WERI-Rb-1 (cell line): ENCODE measurements at places on chromosomes 16 and 17.

- DNase-seq, result no peak
Observed at GRCh38 chr17:30165960-30166359, 49.3 kb downstream of the NSRP1 start.

GRCh38 chr16:77386831-77387814 is 47.7 kb downstream of the ADAMTS18 start:
- no peak for DNase-seq

DNA sequence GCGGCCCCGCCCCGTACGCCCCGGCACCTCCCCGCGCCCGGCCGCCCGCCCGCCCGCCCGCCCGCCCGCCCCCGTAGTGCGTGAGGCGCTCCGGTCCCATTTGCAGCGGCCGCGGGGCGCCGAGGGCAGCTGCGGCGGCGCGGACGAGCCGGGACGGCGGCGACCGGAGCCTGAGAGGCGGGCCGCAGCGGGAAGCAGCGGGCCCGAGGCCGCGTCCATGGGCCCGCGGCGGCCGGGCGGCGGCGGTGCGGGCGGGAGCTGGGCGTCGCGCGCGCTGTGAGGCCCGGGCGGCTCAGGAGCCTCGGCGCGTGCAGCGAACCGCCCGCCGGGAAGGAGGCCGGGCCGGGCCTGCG is at the start of gene MPRIP:
TSS of gene MPRIP (plus strand) at position 74 of the 353 bp plus-strand sequence. CDS start 392 bp downstream, outside the sequence.
- no peak for DNase-seq

GRCh38 chr17:77423589-77424451 is 283.1 kb downstream of the SEC14L1 start:
- no peak for DNase-seq

GRCh38 chr17:50322271-50322670 is 23.7 kb upstream of the XYLT2 start:
- no peak for DNase-seq

- no peak for DNase-seq
Observed at GRCh38 chr17:17512866-17513265, 16.7 kb upstream of the RASD1 start.

GRCh38 chr17:65041518-65041917 is 15.0 kb downstream of the GNA13 start:
- no peak for DNase-seq

DNA sequence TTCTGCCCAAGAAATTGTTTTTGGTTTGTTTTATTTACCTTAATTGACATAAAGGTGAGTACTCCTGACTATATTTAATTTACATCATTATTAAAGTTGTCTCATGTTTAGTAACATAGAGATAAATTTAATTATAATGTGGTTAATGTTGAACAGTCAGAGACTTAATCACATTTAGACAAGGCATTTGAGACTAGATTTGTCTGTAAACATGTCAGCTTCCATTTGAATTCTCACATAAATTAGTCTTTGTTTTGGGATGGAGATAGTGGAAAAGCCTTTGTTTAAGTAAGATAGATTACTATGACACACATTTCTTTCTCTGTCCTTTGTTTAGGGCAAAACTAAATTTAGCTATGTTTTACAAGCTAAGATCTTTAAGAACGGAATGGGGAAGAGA is 18.5 kb upstream of the BCAS3 start:
- no peak for DNase-seq

GRCh38 chr17:75001915-75002843 is 10.3 kb upstream of the MRPL58 start:
- no peak for DNase-seq

GRCh38 chr16:1667271-1667670 is 10.8 kb upstream of the JPT2 start:
- DNase-seq, result no peak

GRCh38 chr16:4591706-4592470 is 22.8 kb downstream of the UBALD1 start:
- no peak for DNase-seq

GRCh38 chr17:60461584-60461983 is 39.3 kb downstream of the CHCT1 start:
- DNase-seq, result no peak

DNA sequence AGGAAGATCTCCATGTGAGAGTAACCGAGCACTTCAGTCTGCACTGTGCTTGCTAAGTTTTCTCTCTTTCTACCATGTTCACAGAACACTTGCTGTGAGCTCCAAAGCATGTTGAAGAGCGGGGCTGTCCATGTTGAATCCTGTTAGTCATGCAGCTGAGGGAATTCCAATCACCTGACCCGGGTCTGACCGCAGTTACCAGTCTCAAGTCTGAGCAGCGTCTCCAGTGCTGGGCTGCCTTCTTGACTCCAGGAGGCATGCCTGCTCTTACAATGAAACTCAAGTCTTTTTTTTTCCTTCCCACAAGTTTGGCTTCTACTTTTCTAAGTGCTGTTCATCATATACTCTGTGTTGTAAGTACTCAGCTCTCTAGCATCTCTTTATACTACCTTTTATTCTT is 44.3 kb downstream of the HOXB1 start:
- no peak for DNase-seq

- peak; percentile 24 for DNase-seq
Observed at GRCh38 chr17:16189791-16190348, 25.5 kb downstream of the NCOR1 start.

- no peak for DNase-seq
Observed at GRCh38 chr17:4711661-4712181, 1.3 kb downstream of the ARRB2 start.

DNA sequence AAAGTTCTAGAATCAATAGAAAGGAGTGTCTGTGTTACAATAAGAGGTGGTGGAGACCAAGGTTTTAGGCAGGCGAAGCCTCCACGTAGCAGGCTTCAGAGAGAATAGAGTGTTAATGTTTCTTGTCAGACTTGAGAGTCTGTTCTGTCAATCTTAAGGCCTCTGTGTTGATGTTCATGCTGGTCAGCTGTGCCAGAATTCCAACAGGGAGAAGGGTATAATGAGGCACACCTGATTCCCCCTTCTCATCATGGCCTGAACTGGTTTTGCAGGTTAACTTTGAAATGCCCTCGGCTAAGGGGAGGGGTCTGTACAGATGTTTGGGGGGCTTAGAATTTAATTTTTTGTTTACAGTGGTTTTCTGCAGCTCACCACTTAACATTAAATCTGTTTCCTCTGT is 46.0 kb downstream of the RNF112 start:
- no peak for DNase-seq

GRCh38 chr17:4555873-4556759 is 932 bp upstream of the MYBBP1A start:
- no peak for DNase-seq

DNA sequence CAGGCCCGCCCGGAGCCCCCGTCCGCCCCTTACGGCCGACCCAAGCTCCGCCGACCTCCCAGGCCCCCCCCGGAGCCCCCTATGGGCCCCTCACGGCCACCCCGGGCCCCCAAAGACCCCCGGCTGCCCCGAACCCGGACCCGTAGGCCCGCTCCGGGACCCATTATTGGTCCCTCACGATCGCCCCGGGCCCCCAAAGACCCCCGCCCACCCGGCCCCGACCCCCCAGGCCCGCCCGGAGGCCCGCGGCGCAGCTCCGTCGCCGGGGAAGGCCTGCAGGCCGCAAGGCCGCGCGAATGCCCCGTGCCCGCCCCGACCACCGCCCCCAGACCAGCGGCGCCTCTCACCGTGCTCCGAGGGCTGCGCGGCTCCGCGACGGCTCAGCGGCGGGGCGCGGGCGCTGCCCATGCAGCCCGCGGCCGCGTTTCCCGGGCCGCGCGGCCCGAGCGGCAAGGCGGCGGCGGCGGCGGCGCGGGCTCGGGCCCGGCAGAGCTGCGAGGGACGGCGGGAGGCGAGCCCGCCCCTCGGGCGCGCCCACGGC is 393 bp downstream of the ANKRD11 start:
- DNase-seq, result no peak

DNA sequence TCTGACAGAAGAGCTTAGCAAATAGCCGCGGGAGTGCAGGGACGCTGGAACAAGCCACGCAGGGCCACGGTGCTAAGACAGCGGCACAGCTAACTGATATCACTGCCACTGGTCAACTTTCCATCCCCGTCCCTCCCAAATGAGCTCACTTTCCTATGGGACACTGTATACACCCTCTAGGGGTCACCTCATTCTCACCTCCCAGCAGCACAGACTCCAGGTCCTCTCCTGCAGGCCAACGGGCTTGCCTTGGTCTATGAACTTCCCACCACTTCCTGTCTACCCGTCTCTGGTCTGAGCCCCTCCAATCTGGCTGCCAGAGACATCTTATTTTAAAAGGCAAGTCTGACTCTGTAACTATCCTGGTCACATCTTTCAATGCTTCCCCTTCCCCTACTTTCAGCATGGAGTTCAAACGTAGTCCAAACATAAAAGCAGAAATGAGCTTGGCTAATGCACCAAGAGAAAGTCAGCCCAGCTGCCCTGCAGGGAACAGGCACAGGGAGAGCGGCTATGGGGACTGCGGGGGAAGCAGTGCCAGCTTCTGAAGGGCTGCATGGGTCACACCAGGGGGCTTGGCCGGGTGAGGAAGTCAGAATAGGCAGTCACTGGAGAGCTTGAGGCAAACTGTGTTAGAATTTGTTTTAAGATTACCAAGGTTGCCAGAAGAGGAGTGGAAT is 26.3 kb upstream of the SLC38A8 start:
- DNase-seq, result no peak

GRCh38 chr17:14211801-14212200 is 24.9 kb downstream of the CDRT15 start:
- peak; percentile 15 for DNase-seq

DNA sequence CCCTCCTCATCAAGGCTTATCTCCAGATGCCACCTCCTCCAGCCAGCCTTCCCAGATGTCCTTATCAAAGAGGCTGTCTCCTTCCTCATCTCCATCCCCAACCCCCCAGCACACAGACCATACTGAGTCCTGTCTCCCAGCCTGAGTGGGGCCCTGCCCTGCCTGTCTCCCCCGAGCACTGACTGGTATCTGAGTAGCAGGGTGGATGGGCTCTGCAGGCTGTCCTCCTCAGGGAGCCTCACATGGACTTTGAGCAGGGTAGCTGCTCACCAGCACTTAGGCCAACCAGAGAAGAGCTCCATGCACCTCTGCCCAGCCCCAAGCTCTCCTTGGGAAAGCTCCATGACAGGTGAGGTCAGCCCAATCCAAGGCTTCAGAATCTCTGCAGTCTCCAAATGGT is 20.0 kb upstream of the ITGA3 start:
- DNase-seq, result no peak

DNA sequence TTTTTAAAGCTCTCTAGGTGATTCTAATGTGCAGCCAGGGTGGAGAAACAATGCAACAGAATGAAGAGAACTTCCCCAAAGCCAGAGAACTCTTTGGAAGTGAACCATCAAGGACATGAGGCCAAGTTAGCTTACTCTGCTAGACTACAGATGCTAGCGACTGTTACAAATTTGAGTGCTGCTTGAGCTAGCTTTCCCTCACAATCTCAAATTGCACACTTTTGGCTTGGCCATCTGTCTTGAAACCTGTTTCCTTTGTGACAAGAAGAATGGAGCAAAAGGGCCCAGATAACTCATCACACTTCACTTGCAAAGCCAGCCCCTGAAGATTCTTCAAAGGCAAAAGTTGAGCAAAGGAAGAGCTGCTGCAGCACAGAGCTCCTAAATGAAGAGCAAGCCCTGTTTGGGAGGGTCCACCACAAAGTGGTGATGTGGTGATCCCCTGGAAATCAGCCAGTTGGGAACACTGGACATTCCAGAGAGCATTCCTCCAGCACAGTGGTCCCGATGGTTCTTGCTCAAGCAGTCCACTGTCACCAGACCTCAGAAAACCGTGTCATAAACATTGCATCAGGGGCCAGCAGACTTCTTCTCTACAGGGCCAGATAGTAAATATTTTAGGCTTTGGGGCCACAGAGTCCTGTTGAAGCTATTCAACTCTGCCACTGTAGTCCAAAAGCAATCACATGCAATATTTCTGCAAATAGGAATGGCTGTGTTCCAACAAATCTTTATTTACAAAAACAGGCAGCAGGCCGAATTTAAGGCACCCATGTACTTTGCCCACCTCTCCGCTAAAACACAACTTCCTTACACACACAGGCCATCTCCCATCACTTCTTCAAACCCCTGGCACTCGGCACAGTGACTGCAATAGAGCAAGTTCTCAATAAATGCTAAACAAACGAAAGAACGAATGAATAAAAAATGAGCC is 21.2 kb downstream of the SLC39A11 start:
- no peak for DNase-seq

DNA sequence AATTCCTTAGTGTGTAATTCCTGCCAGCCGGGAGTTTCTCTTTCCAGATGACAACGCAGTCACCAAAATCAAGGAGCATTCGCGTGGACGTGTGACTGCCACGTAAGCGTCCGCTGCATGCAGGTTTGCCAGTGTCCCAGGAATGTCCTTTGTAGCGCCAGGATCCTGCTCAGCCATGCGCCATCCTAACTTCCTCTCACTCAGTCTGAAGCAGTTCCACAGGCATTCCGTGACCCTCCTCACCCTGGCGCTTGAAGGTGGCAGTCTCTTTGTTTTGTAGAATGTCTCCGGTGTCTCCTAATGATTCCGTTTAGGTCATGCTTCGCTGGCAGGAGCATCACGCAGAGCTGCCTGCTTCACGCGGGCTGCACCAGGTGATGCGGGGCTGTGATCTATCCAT is 88.6 kb downstream of the RPTOR start:
- DNase-seq, result no peak

DNA sequence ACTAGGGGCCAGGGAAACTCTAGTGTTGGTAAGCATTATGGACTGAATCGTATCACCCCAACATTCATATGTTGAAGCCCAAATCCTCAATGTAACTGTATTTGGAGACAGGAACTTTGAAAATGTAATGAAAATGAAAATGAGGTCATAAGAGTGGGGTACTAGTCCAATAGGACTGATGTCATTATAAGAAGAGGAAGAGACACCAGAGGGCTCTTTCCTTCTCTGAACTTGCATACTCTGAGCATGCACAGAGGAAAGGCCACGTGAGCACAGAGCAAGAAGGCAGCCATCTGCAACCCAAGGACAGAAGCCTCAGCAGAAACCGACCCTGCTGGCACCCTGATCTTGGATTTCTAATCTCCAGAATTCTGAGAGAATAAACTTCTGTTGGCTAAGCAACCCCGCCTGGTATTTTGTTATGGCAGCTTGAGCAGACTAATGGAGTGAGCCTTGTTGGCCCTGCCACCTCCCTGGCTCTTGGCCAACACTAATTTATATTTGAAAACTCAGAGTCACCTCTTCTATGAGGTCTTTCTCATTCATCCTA is 273.4 kb downstream of the NTN1 start:
- no peak for DNase-seq
